Right cardiac atrium (tissue), 5 donors: ENCODE measurements at places on chromosomes 3 and 15. TPM values are rescaled to one million over a fixed set of nuclear protein-coding genes. Genes with fewer than 3 reads are reported as not detected.
A peak's percentile ranks its signal among the peaks of the same experiment; 100 is the strongest.

- DNase-seq, result no peak
Measured at GRCh38 chr3:122055215-122055614, at the start of gene CD86. Gene CD86 (plus strand): TSS chr3:122055362. CDS start chr3:122055490, 128 bp downstream.

DNA sequence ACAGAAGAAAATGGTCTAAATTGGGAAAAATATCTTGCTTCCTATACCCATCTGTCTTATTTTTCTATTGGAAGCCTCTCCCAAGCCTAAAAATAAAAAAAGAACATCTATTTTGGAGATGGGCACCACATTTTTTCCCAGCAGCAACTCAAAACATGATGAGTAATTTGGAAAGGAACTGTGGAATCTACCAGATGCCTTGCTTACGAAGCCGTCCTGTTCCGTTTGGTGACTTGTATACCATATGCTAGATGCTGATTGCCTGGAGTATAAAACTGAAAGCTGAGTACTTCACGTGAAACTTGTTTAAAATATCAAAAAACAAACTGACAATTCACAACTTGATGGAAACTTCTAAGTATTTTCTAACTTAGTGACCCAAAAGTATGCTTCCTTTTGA lies 491.0 kb downstream of the ROBO2 start:
- DNase-seq, result no peak

DNA sequence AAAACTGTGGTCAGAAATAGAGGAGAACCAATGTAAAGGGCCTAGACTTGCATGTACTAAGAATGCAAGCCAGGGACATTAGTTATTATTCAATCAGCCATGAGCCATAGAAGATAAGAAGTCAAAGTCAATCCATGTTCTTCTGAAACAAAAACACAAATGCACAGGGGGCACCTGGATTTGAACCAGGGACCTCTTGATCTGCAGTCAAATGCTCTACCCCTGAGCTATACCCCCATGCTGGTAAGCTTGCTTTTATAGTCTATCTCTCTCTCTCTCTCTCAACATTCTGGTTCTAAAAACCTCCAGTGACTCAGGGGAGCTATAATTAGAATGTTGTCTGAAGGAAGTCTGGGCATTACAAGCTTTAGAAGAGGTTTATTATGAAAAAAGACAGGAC lies 85.6 kb upstream of the ACP3 start:
- no peak for DNase-seq

CIP2A gene
- 3.1 TPM for total RNA-seq

DNA sequence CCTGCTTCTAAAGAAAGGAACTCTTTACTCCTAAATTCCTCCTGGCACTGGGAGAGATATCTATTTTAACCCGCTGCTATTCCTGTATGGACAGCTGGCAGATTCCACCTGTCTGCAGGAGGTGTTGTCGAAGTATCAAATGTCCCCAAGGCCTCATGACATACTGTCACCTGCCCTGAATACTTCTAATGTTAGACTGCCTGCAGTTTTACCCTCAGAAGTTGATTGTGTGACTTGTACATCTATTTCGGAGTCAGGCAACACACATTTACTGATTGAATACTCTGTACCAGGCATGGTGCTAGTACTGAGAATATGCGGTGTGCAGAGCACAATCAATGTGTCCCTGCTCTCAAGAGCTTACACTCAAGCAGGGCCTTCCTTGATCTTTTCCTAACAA lies 38.6 kb downstream of the PDZRN3 start:
- no peak for DNase-seq

INSYN1 gene
- total RNA-seq, result 112 TPM

GRCh38 chr15:66215811-66216210 lies 37.7 kb downstream of the MEGF11 start:
- no peak for DNase-seq

DNA sequence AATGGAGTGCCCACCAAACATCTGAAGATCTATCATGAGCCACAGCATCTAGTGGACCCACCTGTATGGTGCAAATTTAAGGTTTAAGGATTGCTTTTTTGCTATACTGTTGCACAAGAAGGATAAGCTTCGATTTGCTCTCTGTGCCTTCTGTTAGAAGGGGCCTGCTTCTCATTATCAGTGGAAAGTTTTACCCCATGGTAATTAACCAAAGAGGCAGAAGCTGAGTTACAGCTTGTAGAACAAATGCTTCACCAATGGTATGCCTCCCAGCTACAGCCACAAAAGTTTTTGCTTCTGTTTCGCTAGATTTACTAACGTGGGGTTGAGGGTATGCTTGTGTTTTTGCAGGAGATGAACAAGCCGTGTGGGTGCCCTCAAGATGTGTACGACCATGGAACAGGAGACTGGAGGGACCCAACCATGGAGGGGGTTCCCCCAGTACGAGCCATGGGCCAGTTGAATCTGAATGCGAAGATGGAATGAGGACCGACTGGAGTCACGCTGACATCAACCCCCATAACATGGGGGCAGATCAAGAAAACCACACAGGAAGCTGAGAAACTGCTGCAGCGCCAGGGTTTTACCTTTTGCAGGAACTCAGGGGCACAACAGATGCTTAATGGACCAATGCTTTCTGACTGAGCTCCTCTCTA lies 43.5 kb downstream of the ACAD9 start:
- no peak for DNase-seq

DNA sequence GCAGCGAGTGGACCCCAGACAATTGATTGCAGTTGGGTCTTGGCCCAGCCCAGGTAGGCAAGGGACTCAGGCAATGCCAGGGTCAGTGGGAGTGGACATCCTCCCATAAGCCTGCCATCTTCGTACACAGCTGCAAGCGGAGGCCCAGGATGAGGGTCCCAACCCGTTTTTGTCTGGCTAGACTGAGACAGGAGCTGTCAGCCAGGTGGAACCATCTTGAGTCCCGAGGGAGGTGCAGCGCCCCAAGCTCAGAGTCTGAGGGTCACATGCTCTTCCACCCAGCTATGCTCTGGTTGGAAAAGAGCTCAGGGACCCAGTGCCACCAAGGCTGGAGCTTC lies 22.6 kb upstream of the IP6K2 start:
- DNase-seq, result no peak

DNA sequence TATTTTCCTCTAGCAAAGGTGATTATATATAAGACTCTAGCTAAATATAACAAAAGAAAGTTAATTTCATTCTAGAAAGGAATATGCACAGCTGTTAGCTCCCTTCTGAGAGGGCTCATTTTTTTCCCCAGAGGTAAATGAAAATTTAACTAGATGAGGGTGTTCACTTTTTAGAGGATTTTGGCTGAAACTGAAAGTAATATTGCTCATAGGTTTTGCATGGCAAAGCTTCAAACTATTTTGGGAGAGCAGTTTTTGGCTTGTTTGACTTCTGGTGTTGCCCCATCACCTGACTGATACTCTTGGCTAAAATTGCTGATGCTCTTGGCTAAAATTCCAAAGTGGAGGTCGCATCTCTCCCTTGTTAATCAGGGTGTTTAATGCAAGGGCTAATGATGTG lies 311.9 kb downstream of the EDEM1 start:
- no peak for DNase-seq

GRCh38 chr3:108320746-108321350 lies 24.5 kb downstream of the HHLA2 start:
- DNase-seq, result no peak

- DNase-seq, result no peak
Measured at GRCh38 chr3:134928392-134928791, 133.3 kb downstream of the EPHB1 start.

OR5K4 gene
- not detected for total RNA-seq

- DNase-seq, result no peak
Measured at GRCh38 chr15:69983696-69984265, 113.9 kb downstream of the TLE3 start.

GRCh38 chr3:39323494-39323893 lies 6.0 kb upstream of the CCR8 start:
- no peak for DNase-seq

CDV3 gene
- total RNA-seq, result 145 TPM

DNA sequence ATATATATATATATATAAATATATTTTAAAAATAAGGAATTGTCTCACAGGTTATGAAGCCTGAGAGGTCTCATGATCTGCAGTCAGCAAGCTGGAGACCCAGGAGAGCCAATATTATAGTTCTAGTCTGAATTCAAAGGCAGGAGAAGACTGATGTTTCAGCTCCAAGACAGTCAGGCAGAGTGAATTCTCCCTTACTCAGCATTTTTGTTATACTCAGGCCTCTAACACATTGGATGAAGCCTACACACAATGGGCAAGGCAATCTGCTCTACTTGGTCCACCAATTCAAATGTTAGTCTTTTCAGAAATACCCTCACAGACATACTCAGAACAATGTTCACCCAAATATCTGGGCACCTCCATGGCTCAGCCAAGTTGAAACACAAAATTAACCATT lies 157.2 kb downstream of the GOLIM4 start:
- DNase-seq, result no peak

VPS33B gene
- total RNA-seq, result 7.2 TPM

MRAS gene
- 298 TPM for total RNA-seq

DNA sequence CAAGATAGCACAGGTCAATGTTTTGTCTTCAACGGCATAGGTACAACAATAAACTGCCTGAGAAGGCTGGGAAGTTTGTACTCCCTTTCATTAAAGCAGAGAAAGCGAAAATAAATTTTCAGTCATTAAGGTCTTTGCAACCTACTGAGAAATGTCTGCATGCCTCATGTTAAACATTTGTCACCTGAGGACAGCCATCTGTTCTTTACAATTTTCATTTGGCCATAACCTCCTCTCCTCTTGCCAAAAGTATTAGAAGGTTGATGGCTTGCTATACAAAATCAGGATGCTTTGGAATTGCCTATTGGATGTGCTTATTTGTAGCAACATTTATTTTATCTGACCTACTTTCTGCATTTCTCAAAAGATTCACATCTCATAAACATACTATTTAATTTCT lies 122.7 kb downstream of the GOLIM4 start:
- no peak for DNase-seq

DNA sequence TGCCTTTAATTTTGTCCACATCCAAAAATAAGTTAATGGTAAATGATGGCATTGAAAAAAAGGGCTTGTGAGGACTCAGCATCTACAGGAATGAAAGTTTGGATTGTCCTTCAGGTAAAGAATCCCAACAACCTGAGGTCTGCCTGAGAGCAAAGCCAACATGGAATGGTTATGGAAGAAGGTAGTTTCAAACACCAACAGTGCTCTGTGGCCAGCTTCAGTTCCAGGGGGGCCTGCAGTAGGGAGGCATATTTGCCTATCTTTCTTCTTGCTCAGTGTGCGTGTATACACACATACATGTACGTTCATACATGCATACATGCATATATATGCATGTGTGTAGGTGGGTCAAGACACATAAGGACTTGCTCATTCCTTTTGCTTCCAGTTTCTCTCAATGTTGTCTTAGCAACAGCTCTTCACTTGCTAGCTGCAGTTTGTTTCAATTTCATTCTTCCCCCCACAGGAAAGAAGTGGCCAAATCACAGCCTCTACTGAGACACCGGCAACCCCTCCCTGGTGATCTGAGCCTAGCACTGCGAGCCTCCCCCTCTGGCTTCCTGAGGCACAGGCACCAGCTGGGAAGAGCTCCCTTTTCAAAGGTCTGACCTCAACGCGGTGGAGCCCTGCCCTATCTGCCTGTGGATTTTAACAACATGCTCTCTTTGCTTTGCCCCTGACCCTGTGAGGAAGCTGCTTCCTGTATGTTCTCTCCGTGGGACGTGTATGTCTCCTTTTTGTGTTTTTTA lies 146.2 kb downstream of the KLF13 start:
- no peak for DNase-seq

DNA sequence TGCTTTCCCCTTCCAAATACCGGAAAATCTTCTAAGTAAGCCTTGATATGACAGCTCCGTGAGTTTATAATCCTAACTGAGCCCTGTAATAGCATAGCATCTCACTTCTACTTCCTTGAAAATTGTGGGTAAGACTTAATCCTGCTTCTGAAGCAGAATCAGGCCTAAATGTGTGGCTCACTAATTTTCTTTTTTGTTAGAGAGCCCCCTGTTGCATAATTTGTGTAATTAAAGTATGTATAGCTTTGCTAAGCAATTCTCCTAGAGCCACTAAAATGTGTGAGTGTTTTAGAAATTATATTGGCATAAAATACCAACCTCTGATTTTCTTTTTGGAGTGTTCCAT lies 304.4 kb downstream of the FGF12 start:
- no peak for DNase-seq

TMEM212 gene
- not detected for total RNA-seq

ATP13A5 gene
- total RNA-seq, result not detected

SKIC8 gene
- total RNA-seq, result 37.1 TPM

CPLX3 gene
- 25.8 TPM for total RNA-seq

- peak; percentile 72 for DNase-seq
Measured at GRCh38 chr15:38623744-38624143, 59.1 kb upstream of the RASGRP1 start.

DNA sequence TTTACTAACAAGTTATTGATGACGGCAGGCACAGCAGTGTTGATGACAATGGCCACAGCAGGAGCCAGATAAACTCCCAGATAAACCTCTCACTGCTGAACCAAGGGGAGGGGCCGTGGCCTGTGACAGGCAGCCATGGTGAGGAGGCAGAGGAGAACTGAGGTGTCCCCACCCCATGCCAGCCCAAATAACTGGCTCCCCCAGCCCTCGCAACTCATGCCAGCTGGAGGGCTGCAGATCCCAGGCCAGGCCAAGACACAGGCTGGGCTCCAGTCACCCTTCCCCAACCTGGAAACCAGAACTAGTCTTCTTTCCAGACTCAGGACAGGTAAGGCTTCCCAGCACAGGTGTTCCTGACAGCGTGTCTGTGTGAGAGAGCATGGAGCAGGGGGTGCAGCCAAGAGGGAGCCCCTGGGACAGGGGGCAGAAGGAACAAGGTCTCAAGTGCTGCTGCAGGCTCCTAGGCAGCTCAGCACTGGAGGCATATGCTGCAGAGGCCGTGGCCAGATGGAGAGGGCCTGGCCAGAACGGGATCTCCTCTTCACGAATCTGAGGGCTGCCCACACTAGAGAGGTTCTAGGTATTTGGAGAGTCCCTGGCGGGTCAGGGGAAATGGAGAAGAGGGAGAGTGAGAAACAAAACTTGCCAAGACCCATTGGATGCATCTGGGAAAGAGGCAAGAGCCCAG lies 15.9 kb downstream of the PLA2G4F start:
- no peak for DNase-seq

- DNase-seq, result no peak
Measured at GRCh38 chr15:39177561-39177960, 403.3 kb upstream of the THBS1 start.

CLSTN2 gene
- total RNA-seq, result 27.5 TPM

TM6SF1 gene
- 15.7 TPM for total RNA-seq

DNA sequence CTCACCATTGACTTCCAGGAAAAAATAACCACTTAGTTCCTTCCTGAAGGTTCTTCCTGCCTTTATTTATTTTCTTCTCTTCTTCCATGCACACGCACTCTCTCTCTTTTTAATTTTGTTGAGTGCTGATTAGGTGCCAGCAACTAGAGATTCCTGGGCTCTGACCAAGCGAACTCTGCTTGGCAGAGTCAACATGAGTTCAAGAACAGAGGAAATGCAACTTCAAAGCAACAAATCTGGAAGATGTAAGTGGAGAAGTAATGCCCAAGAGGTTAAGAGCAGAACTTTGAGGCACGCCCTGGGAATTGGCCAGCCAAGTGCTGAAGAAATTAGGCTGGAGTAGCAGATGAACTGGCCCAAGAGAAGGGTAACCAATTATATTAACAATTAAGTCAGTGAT lies 8.5 kb downstream of the ERC2 start:
- DNase-seq, result no peak

GRCh38 chr3:156507285-156507684 lies 47.6 kb downstream of the SSR3 start:
- DNase-seq, result no peak

SLC9A9 gene
- total RNA-seq, result 9.9 TPM

GRCh38 chr3:183519891-183520290 lies 35.6 kb downstream of the KLHL6 start:
- no peak for DNase-seq
